ENCODE measurements at places on chromosomes 6 and 20.
A peak's percentile ranks its signal among the peaks of the same experiment; 100 is the strongest.

- no peak for DNase-seq
Measured at GRCh38 chr6:137849181-137849980, 17.7 kb upstream of the TNFAIP3 start.

DNA sequence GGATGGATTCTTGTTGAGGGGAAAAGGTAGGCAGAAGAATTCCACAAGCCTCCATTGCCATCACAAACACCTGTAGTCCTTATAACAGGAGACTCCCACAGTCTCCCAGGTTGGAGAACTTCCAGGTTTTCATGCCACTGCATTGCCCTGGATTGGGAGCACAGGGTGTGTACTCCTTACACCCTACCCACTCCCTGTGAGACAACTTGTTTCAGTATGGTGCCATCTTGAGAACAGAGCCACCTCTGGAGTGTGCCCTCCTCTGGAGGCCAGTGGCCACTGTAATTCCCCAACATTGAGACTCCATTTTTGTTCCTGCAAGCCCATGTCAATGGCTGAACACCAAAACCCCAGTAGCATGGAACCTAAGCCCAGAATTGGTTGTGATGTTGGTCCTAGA, 123.5 kb upstream of the LAMA2 start:
- no peak for DNase-seq

GRCh38 chr6:33886673-33887144, 82.9 kb upstream of the MLN start:
- peak; percentile 63 for DNase-seq

GRCh38 chr6:117169781-117170281, 95.5 kb upstream of the VGLL2 start:
- DNase-seq, result no peak

DNA sequence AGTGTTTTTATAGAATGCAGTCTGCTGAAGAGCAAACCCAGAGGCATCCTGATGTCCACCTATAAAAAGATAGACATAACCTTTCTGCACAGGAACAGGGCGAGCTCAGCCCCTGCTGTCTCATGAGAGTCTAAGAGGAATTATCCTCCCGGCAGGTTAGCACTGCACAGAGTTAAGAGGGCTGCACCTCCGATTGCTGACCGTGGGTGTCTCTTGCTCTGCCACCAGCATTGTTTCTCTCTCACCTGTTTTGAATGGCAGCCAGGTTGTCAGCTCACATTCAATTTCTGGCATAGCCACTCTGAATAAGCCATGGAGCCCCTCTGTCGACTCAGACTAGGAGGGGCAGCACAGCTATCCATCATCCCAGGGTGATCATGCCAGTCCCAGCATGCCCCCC, 211.2 kb downstream of the PHACTR1 start:
- no peak for DNase-seq

DNA sequence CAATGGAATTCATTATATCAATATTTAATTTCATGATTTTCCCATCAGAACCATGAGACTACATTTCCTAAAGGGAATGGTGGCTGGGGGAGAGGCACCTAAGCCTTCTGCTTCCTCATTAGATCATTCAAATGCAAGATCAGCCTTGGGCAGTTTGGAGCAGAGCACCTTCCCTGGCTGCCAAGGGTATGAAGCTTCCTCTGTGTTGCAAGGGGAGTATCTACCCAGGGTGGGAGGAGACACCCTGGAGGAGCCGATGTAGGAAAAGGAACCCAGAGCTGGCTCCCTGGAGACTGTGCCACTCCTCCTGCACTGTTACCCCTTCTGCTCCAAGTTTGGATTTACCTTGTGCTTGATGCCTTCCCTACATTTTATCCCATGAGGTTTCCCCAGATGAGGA, 299.7 kb upstream of the PRDM1 start:
- no peak for DNase-seq

- peak; percentile 4 for DNase-seq
Measured at GRCh38 chr6:166907373-166907841, 48.9 kb downstream of the RNASET2 start.

GRCh38 chr20:53331151-53331973, 262.3 kb downstream of the ZNF217 start:
- DNase-seq, result no peak

- no peak for DNase-seq
Measured at GRCh38 chr6:40958738-40959137, 80.3 kb downstream of the UNC5CL start.

DNA sequence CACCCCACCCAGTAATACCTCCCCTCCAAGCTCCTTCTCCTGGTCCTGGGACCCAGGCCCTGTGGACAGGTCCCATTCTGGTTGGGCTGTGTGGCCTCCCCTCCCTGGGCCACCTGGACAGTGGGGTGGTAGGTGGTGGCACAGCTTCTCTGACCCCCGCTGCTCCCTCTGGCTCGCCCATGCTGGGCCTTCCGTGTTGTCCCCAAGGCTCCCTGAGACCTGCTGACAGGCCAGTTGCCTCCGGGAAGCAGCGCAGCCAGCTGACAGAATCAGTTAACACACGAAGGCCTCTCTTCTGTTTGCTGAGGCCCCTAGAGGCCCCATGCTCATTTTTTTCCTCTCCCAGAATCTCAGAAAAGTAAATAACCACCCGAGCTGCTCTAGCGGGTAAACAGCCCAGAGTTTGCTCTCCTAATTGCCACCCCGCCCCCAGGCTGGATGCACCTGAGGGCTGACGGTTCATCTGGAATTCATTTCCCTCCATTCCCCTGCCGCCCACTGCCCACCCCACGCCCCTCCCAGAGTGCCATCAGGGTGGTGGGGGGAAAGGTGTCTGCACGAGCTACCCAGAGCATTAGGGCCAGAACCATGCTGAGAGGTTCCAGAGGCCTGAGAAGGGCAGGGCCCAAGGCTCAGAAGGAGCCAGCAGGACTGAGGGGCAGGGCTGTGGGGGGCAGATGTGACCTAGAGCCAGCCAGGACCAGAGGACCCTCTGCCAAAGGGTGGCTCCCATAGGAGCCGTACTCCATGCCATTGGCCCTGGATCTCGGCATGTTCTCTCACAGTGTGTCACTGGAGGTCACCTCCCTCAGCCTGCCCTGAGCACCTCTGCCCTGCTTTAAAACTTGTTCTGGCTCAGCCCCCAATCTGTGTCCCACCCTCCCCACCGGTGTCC, 157.5 kb downstream of the GRM4 start:
- no peak for DNase-seq

DNA sequence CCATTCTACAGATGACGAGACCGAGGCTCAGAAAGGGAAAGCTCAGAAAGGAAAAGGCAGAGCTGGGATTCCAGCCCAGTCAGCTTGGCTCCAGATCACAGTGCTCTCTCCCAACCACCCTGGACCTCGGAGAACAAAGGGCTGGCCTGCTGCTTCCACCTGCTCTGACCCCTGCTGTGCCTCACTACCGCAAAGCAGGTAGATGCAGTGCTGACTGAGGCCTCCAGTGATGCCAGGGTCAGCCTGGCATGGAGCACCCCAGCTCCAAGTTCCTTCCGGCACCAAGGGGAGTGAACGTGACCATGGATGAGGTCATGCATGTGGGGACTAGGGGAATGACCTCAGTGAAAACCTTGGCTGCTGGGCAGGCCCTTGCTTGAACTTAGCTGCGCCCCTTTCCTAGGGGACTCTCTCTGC, 20.7 kb upstream of the TLDC2 start:
- DNase-seq, result no peak

DNA sequence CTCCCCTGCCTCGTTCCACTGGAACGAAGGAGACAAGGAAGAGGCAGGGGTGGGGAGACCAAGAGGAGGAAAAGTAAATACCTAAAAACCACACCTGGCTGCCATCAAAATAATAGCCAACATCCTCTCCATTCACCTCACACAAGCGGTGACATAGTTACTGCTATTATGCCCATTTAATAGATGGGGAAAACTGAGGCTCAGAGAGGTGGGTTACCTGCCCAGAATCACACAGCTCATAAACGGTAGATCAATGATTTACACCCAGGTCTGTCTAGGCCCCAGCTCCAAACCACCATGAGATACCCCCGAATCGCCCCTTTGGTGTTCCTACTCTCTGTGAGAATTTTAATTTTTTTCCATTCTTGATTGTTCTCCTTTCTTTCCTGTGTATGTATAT, 253.8 kb downstream of the BMP7 start:
- no peak for DNase-seq

DNA sequence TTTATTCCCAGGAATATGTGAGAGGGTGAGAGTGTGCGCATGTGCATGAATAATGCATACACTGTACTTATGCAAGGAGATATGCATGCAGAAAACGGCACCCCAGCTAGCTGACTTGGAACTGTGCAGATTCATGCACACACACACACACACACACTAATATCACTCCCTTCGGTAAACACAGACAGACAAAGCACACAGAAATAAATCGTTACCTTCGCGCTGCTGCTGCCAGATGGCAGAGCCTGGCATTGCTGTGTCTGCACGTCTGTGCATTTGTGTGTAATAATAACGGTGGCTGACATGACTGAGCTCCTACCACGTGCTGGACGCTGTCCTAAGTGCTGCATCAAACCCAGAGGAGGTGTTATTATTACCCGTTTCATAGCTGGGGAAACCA, 36.8 kb downstream of the PREX1 start:
- no peak for DNase-seq
